Stimulated activated CD8-positive, alpha-beta memory T cell treated with anti-CD3 and anti-CD28 coated beads, Interleukin-7, amount 100 ng/mL, for 24 hours (primary cell): ENCODE measurements at places on chromosomes 1 and 21.

- DNase-seq, result no peak
Measured at GRCh38 chr1:99726818-99727217, 39.6 kb downstream of the FRRS1 start.

GRCh38 chr1:178407655-178408054 lies 89.1 kb downstream of the CLEC20A start:
- DNase-seq, result no peak

- no peak for DNase-seq
Measured at GRCh38 chr1:150561974-150562445, 12.8 kb downstream of the ADAMTSL4 start.

DNA sequence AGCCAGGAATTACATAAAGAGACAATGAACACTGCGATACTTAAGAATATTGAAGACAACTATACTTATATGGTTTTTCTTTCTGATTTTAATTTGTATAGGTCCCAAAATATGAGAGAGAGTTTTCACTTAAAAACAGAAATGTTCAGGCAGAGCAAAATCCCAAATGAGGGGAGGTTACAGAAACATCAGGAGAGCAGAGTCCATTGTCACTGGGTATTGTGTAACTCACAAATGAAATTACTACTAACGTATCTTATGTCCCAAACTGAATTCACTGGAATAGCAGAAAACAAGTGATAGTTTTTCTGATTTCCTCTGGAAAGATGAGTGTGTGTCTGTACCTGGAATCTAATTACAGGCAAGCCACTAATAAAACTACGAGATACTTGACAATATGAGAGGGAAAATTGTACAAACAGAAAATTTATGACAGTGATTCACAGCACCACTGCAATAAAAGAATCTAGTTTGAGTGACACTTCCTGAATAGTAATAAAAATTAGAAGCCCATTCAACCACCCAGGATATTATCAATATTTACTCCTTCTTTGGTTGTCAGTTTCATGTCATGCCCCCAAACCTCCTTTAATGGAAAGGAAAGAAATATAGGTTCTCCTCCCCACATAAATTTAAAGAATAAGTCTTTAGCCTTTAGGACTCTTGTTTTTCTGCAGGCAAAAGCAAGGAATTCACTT lies 522.6 kb downstream of the ADGRL2 start:
- no peak for DNase-seq

DNA sequence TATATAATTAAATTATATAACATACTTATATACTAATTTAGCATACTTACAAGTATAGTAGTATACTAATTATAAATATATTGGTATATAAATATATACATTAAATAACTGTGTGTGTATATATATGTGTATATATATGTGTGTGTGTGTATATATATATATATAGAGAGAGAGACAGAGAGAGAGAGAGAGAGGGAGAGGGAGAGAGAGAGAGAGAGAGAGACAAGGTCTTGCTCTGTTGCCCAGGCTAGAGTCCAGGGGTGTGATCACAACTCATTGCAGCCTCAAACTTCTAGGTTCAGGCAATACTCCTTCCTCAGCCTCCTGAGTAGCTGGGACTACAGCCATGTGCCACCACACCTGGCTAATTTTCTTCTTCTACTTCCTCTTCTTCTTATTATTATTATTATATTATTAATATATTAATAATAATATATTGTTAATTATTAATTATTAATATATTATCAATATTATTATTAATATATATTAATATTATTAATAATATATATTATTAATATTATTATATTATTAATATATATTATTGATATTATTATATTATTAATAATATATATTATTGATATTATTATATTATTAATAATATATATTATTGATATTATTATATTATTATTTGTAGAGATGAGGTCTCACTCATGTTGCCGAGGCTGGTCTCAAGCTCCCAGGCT lies 185.5 kb downstream of the CRB1 start:
- no peak for DNase-seq

- DNase-seq, result no peak
Measured at GRCh38 chr1:171420810-171421209, 64.5 kb upstream of the PRRC2C start.
